ENCODE measurements at places on chromosomes 4 and X. TPM values are rescaled to one million over a fixed set of nuclear protein-coding genes. Genes with fewer than 3 reads are reported as not detected.

S100G gene
- not detected for total RNA-seq

MAGEA2 gene
- total RNA-seq: not detected

GAGE12C gene
- not detected for total RNA-seq

SRPX2 gene
- total RNA-seq: 39.8 TPM

DMP1 gene
- total RNA-seq: 0.02 TPM

TBC1D1 gene
- 38.1 TPM for total RNA-seq

MMRN1 gene
- 0.12 TPM for total RNA-seq

DNA sequence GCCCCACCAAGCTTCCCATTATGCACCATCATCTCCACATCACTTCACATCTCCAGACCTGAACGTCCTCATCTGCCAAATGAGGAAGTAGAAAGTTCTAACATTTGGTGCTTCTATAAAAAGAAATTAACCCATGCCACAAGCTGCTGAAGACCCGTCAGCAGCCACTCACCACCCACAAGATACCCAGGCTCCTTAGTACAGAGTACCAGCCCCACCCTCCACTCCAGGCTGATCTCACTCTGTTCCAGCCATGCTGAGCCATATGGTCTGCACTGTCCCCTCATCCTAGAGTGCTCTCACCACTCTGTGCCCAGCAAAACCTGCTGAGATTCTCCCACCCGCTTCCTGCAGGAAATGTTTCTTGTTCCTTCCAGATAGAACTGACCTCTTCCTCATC lies 240.8 kb upstream of the PPARGC1A start:
- DNase-seq: no peak

GRCh38 chrX:110346681-110347080 lies 12.0 kb upstream of the RTL9 start:
- DNase-seq: no peak

GRCh38 chrX:30777575-30777974 lies 111.5 kb downstream of the TAB3 start:
- no peak for DNase-seq

- DNase-seq: no peak
Measured at GRCh38 chr4:113481820-113482219, 279.7 kb downstream of the CAMK2D start.

GRCh38 chrX:125175991-125176584 lies 143.6 kb upstream of the TEX13C start:
- no peak for DNase-seq

- DNase-seq: no peak
Measured at GRCh38 chr4:720111-720860, 14.7 kb downstream of the PCGF3 start.

DNA sequence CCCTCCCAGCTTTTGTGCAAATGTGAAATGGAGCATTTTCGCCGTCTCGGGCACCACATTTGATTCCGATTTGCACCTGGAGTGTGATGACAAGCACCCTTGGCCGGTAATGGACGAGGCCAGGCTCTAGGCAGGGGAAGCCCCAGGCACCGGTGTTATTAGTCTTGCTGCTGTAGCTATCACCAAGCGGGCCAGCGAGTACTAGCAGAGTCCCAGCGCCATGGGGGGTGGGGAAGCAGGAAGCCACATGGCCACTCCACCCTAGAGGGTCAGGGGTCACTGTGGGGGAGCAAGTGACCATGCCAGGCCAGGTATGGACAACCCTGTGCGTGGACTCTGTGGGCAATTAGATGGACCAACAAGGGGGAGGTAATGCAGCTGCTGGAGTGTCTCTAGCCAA lies 88.8 kb downstream of the CPZ start:
- no peak for DNase-seq

DNA sequence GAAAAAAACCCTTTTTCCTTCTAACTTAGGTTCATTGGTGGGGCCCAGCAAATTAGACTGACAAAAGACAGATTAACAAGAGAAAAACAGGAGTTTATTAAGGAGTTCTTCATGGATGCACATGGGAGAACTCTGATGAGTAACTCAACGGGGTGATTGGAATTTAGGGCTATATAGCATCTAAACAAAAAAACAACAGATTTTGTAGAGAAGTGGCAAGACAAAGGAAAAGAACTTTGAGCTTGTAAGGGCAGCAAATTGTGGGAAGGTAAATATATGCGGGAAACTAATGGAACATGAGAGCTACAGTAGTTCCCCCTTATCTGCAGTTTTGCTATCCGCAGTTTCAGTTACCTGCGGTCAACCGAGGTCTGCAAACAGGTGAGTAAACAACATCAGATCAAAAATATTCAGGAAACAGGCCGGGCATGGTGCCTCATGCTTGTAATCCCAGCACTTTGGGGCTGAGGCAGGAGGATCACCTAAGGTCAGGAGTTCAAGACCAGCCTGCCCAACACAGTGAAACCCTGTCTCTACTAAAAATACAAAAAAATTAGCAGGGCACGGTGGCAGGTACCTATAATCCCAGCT lies 573.6 kb downstream of the ADGRL3 start:
- DNase-seq: no peak

DNA sequence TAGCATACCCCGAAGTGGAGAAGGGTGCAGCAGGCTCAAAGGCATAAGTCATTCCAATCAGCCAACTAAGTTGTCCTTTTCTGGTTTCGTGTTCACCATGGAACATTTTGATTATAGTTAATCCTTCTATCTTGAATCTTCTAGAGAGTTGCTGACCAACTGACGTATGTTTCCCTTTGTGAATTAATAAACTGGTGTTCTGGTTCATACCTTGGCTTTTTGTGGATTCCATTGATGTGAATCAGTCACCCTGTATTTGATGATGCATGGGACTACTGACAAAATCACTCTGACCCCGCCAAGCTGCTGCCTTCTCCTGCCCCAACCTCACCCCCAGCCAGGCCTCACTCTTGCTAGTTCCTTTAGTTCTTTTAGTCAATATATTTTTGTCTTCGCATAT lies 32.7 kb downstream of the F9 start:
- no peak for DNase-seq

DNA sequence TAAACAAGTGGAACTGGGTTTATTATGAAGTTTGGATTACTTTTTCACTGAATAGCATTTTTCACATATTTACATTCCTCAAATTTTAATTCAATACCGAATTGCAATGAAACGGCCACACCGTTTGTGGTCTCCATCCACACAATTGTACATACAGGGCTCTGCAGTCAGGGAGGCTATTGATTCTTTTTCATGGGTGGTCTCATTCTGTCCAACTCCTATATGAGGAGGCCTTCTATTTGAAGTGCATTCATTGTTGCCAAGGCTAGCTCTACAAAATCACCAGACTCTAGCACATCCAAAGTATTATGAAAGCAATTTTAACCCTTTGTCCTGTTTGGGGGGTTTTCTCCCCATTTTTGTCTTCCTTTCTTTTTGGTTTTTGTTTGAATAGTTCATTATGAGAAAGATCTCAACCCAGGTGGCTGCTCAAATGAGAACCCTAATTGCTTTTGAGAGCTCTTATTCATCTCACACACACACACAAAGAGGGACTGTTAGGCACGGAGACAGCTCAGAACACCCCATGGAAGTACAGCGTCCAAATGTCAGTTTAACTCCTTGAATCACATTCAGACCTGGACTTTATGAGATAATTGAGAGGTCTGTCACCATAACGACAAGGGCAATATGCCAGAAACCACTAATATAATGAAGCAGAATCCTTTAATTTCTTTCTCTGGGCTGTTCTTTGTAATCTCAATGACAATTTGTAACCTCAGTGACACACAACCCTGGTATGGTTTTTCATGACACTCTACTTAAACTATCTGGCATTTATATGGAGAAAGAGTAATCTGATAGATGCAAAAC lies 79.4 kb downstream of the NLGN4X start:
- DNase-seq: no peak

- DNase-seq: no peak
Measured at GRCh38 chrX:44022964-44023363, 49.8 kb upstream of the NDP start.

DNA sequence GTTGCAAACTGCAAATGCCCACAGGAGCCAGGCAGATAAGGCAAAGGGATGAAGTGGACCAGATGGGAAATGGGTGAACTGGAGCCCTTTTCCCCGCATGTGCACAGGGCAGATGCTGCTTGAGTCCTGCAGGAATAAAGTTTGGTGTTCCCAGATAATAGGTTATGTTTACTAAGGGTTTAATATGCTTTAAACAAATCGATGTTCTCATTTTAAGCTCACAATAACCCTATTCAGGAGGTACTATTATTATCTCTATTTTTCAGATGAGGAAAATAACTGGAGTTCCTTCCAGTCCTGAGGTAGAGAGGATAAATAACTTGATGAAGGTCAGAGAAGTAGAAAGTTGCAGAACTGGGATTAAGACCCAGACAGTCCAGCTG lies 77.3 kb downstream of the LRRC66 start:
- DNase-seq: no peak

DNA sequence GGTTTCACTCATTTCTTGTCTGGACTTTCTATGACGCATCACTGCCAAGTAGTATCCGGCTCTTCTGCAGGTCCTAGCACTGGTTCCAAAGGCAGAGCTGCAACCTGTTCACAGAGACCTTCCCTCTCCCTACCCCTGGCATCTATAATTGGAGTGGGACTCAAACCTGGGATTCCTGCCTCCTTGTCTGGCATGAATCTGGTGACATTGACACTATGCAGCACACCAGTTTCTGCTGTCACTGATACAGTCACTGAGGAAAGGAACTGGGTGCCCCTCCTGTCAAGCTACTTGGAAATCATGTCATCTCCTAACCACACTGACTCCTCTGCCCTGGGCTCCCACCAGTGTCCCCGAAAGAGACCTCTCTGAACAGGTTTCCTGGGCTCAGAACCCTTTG lies 33.1 kb upstream of the EFNB1 start:
- DNase-seq: no peak

DNA sequence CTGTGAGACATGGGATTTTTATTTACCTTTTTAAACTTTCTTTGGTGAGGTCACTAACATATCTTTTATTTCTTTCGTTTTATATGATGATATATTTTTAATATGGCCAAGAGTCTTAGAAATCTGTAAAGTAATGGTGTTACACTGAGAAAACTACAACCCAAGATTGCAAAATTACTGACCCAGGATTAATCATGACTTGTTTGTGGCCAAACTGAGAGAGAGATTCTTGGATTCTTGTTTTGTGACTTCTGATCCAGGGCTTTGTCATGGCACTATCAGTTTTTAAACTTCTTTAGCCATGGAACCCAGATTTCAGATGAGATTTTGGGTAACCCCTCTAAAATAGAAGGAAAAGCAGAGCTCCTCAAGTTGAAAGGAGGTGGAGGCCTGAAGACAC lies 42.0 kb downstream of the SGMS2 start:
- no peak for DNase-seq

DNA sequence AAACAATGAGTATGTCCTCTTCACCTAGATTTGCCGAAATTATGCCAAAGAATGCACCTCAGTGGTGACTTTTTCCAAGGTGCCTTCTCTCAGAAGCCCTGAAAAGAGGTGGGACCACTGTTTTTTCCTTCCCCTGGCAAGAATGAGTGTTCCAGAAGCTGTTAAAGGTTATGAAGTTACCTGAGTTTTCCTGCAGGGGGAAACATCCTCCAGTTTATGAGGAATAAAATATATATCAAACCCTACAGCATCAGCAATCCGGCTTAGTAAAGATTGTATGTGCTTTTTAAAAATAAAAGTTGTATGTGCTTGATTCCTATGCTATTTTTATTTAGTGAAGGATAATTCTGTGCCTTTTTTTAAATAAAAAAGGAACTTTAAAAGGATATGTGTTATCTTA lies 73.3 kb downstream of the RBM46 start:
- DNase-seq: no peak

DNA sequence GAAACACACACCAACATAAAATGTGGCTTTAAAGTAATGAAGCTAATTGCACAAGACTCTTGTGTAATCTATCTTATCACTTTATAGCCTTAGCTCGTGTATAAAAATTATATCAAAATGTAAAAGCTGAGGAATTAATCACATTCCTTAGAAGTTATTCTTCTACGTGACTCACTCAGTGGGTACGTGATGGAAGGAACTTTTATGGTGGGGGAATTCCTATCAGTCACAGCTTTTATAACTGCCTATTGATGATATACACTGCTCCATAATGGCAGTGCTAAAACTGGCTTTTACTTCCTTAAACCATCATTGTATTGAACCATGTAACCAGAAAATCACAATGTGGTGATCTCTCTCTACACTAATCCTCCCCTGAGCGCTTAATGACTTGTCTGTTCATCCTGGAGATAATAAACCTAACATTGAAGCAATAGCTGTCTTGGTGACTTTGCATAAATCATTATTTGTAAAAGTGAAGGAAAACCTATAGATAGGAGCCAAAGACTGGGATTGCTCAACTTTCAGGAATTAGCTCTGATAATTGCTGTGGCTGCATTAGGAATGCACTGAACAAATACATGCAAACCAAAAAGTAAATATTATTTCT lies 276.7 kb downstream of the GBA3 start:
- DNase-seq: peak; percentile 70

DNA sequence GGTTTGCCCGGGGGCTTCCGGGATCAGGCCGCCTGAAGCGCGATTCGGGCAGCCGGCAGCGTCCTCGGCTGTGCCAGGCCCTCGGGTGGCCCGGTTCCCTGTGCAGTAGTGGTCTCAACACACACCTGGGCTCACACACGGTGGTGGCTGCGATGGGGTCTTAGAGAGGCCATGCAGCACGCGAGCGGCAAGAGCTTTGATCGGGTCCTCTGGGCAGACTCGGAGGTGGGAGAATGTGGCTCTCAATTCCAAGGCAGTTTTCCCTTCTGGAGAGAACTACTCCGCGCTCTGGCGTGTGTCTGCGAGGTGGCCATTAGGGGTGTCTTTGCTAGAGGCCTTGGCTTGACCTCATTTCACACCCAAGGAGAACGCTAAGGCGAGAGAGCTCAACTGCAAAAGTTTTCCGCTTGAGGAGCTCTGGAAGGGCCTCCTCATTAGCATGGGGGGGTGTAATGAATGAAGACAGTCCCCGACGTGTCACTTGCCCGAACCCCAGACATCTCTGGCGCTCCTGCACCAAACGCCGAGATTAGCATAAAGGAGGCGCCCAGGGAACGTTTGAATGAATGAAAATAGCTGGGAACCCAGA lies 771 bp upstream of the RBPJ start:
- DNase-seq: peak; percentile 22

- DNase-seq: no peak
Measured at GRCh38 chr4:152981278-152981677, 45.2 kb downstream of the FHDC1 start.

GRCh38 chrX:118961866-118962560 lies 12.4 kb upstream of the LONRF3 start:
- DNase-seq: no peak
